Kidney tubule cell (primary cell): ENCODE measurements at places on chromosomes 7 and 10.

DNA sequence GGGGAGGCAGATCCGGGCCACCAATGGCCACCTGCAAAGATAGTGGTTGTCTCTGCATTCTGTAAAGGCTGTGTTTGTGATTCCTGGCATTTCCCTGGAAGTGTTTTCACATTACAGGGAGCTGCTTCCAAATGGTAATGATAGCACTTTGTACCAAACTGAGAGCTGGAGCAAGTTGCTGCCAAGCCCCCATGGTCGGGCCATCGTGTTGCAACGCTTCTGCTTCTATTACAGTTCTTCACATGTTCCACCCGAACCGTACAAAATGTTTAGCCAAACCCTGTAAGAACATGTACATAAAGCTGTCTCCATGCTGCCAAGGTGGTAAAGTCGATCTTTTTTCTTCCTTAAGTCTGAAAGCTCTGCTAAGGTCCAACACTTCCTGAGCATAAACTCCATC lies 397.7 kb upstream of the NFE2L3 start:
- DNase-seq: no peak

DNA sequence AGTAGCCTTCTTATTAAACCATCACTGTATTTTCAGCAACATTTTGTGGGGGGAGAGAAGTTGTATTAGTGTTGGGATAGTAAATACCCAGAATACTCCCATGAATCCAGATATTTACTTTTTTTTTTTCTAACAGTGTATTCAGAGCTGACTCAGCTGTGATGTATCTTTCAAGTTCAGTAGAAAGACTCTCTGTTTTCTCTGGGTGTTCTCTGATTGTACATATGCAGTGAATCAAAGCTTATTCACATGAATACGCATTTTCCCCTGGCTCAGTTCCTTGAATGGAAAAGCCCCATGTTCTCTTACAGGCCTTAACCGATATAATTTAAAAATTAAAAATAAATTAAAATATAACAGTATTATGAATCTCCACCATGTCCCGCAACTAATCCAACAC lies 1.3 kb downstream of the TFPI2 start:
- peak; percentile 60 for DNase-seq

- DNase-seq: peak; percentile 58
Observed at GRCh38 chr10:17029581-17030271, 99.9 kb downstream of the CUBN start.

GRCh38 chr7:22486597-22486996 lies 13.4 kb downstream of the STEAP1B start:
- no peak for DNase-seq

DNA sequence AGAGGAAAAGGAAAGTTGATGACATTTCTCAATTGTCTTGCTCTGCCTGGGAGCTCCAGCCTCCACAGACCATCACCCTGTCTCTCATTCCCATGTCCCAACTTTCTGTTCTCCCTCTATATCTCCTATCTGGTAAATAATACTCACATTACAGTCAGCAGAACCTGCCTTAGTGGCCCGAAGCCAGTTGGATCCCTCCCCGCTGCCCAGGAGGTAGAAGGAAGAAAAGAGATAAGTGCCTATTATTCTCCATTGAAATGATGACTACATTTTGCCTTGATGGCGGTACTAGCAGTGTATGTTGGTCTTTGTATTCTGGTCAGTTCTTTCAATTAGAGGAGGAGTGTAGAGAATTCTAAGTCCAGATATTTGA lies 91.9 kb downstream of the CSTF2T start:
- no peak for DNase-seq
